Breast epithelium (tissue), 4 donors: ENCODE measurements at places on chromosomes 7 and 10. TPM values are rescaled to one million over a fixed set of nuclear protein-coding genes. Genes with fewer than 3 reads are reported as not detected.
A peak's percentile ranks its signal among the peaks of the same experiment; 100 is the strongest.

GRCh38 chr10:79112881-79113431 is 44.2 kb downstream of the ZMIZ1 start:
- no peak for DNase-seq

GRCh38 chr10:45198486-45199204 is 116.8 kb downstream of the OR13A1 start:
- DNase-seq, result no peak

DNA sequence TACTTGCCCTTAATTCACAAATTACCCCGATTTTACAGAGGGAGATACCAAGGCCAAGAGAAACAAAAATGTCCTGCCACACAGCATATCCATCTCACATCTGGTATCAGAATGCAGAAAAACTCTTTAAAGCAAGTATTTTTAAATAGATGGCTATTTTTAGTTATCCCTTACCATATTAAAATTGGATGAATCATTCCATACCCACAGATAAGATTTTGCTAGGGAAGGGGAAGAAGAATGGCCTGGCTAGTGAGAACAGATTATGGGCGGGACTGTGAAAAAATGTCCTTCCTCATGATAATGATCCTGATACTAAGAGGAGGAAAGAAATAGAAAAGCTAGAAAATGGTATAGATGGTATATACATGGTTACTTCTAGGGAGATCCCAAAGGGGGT is 80.6 kb upstream of the GATAD1 start:
- no peak for DNase-seq

DNA sequence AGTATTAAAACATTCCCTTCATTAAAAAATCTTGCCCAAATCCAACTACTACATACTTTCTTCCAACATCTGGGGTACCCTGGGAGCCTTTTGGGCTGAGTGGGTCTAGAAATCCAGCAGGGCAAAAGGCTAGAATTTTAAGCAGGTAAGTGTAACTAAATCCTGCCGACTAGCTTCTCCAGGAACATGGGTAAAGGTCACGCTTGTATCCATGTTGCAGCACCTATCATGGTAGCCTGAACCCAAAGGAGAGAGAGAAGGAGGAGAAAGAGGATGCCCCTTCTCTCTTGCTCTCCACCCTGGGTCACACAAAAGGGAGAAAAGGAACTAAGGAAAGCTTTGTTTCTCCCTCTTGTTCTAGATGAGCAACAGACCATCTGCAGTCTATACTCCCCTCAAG is 53.3 kb downstream of the ZNF680 start:
- DNase-seq, result no peak

DNA sequence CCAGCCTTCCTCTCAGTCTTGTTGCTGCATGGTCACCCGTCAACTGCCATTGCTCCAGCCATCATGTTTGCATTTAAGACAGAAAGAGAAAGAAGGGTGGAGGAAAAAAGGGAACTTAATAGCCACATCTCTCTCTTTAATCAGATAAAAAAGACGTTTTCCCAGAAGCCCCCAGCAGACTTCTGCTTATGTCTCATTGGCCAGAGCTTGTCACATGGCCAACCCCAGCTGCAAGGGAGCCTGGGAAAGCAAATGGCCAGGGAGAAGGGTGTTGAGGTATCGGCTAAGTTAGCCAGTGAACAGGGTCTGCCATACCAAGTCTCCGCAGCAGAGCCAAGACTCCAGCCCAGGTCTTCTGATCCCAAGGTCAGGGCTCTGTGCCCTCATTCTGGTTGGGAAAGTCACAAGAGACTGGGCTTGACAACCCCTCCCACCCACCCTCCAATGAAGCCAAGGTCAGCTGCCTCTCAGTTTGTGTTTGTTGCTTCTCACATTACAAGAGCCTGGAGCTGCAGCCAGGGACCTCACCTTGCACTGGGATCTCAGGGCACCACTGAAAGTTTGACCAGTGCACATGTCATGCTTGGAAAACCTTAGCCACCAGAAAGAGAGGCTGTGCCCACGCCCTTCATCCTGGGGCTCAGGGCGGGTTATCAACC is 80.3 kb upstream of the LYZL2 start:
- DNase-seq, result no peak

DNA sequence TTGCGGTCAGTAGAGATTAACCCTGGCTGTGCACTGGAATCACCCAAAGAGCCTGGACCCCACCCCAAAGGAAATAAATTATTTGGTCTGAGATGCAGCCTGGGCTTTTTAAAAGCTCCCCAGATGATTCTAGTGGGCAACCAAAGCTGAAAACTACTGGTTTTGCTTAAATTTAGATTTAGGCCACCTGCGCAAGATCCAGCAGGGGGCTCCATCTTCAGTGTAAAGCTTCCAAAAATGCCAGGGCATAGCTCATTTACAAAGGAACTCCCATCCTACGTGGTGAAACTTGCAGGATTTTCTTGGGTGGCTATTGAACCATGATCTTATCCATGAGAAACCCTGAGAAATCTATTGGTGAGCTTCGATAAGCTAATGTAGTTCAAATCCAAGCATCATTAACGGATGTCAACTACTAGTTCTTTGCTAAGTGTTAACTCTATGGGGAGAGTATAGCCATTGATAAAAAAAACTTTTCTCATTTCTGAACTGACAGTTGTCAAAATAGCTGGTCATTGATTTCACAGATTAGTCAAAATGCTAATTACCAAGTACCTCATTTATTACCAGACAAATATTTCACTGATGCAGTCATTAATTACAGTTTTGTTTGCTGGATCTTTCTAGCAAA is 315.3 kb downstream of the LHFPL3 start:
- DNase-seq, result no peak

GRCh38 chr7:5689118-5689517 is 92.3 kb downstream of the RNF216 start:
- DNase-seq, result no peak

GRCh38 chr7:11625669-11626068 is 206.3 kb downstream of the THSD7A start:
- no peak for DNase-seq

- peak; percentile 21 for DNase-seq
Measured at GRCh38 chr7:131581241-131582051, 25.0 kb upstream of the PODXL start.

Gene SHH
- not detected for total RNA-seq

- no peak for DNase-seq
Measured at GRCh38 chr7:91007371-91007770, 256.9 kb upstream of the FZD1 start.

- DNase-seq, result no peak
Measured at GRCh38 chr7:41928781-41929180, 225.9 kb upstream of the INHBA start.

DNA sequence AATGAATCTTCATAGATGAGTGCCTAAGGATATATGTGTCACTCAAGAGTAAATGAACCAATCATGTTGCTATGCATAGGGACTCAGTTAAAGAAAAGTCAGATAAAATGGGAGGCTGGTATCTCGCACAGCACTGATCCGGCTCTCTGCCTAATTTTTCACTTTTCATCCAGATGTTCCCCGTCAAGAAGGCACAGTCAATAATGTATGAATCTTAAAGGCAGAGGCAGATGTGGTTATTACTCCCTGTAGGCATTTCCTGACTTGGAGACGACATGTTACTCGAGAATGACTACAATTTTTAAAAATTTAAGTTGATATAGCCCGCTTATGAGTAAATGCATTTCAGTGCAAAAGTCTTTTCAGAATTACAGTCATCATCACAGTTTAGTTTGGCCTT is 113.6 kb downstream of the TBXAS1 start:
- DNase-seq, result no peak

- DNase-seq, result no peak
Measured at GRCh38 chr7:26329520-26330255, 38.0 kb downstream of the SNX10 start.

- no peak for DNase-seq
Measured at GRCh38 chr10:24310104-24310503, 101.2 kb downstream of the KIAA1217 start.

- DNase-seq, result no peak
Measured at GRCh38 chr10:17075533-17076359, 53.9 kb downstream of the CUBN start.

GRCh38 chr7:150978126-150978789 is at the start of gene KCNH2:
KCNH2 (minus strand) TSS chr7:150978321; CDS start chr7:150977913, 408 bp downstream.
- DNase-seq, result no peak

GRCh38 chr10:89426230-89426868 is 12.0 kb downstream of the IFIT5 start:
- no peak for DNase-seq

DNA sequence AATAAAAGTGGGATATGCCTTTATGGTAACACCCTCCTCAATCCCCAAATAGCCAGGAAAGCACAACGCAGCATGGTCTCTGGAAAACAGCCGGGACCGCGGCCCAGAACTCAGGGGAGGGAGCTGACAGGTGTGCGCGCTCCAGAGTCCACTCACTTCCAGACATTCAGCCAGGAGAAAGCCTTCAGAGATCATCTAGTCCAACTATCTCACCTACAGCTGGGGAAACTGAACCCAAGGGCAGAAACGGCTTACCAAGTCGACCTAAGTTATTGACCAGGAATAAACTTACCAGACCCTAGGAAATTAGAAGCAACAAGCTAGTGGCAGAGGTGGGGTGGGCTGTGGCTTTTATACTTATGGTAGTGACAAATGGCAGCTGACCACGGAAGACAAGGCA is 16.4 kb downstream of the GSDME start:
- no peak for DNase-seq

- DNase-seq, result no peak
Measured at GRCh38 chr10:74754381-74754821, 72.0 kb upstream of the KAT6B start.

- no peak for DNase-seq
Measured at GRCh38 chr7:11665357-11665756, 166.6 kb downstream of the THSD7A start.

Gene CALHM3
- total RNA-seq, result not detected

Gene FAM25C
- not detected for total RNA-seq

GRCh38 chr7:20470726-20471125 is 140.0 kb downstream of the ITGB8 start:
- DNase-seq, result no peak

DNA sequence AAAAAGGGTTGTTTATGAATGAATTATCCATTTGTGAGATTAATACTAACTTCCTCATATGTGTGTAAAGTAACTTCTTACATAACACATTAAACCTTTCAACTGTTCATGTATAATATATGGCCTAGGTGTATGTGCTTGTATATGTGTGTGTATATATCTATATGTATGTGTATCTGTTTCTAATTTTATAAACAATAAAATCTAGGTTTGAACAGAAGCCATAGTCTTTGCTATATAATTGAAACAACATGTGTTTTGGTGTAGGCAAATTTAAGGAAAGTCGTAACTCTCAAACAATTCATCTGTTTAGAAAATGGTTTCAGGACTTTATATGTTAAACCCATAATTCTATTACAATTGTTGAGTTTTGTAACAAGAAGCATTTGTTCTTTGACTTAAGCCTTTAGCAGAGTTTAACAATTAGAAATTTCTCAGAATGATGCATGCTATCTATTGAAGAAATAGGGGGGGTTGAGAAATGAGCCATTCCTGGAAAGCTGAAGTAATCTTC is 103.3 kb downstream of the BBS9 start:
- no peak for DNase-seq

Gene BICC1
- 24.3 TPM for total RNA-seq

DNA sequence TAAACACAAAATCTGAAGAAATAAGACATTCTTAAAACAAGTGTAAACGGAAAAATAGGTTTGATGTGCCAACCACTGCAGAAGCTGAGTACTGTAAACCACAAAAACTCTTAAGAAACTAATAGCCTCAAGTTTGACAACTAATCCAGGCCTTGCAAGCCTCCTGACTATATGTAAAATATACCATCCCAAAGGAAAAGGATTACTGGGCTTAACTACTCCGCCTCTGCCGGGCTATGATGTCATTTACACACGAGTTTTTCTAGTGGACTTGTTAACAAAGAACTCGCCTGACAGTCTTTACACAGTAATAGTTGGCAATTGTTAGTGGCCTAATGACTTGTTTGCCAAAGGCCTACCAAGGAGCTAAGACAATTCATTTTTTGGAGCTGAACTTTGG is 2.1 kb downstream of the KIF5B start:
- peak; percentile 32 for DNase-seq

- DNase-seq, result no peak
Measured at GRCh38 chr10:93622942-93623341, 10.6 kb downstream of the PDE6C start.

Gene STK17A
- 24.1 TPM for total RNA-seq

DNA sequence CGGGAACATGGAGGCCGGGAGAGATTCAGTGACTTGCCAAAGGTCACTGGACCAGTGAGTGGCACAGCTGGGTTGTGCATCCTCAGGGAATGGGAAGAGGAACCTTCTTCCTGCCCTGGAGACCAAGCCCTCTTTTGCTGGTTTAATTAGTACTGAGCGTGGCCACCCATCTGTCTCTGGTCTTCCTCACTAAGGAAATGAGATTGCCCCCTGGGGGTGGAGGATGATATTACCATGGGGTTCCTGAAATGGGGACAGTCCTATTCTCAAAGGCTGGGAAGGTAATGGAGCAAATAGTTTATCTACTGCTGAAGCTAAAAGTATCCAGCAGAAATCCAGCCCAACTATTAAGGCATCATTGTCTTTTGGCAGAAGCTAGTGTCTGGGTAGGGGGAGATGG is 98.6 kb upstream of the FGFR2 start:
- DNase-seq, result no peak

- no peak for DNase-seq
Measured at GRCh38 chr10:128025437-128025836, 100.8 kb downstream of the MKI67 start.

DNA sequence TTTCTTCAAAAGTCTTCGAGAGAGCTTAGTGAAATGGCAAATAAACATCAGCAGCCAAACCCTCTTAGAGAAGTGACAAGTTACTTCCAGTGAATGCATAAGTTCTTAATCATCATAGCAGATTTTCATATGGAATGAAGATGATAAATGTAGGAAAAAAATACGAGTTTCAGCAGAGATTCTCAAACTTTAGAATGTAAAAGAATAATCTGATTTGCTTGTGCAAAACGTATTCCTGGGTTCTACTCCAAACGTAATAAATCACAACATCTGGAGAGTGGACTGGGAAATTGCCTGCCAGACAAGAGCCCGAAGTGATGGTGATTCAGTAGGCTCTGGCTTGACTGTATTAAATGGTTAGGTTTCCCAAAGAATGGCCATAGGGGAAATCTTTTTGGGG is 62.2 kb downstream of the AKR1E2 start:
- no peak for DNase-seq

Gene ZNF804B
- total RNA-seq, result not detected

- no peak for DNase-seq
Measured at GRCh38 chr10:51523440-51523839, 176.0 kb downstream of the CSTF2T start.

Gene SLC29A3
- 5.6 TPM for total RNA-seq

Gene NUTM2E
- 0.73 TPM for total RNA-seq

GRCh38 chr10:61463035-61463909 is 10.1 kb upstream of the TMEM26 start:
- no peak for DNase-seq

Gene GPNMB
- 460 TPM for total RNA-seq

GRCh38 chr7:99128076-99128950 is 15.6 kb downstream of the SMURF1 start:
- no peak for DNase-seq

Gene TMEM270
- not detected for total RNA-seq

- DNase-seq, result peak; percentile 43
Measured at GRCh38 chr7:141012044-141012685, 2.6 kb downstream of the MRPS33 start.

GRCh38 chr10:28938745-28939144 is 261.4 kb downstream of the BAMBI start:
- no peak for DNase-seq
